HS-5 (cell line): ENCODE measurements at places on chromosomes 7 and 10.

GRCh38 chr7:155338632-155339320, 41.1 kb downstream of the INSIG1 start:
- DNase-seq, result no peak

DNA sequence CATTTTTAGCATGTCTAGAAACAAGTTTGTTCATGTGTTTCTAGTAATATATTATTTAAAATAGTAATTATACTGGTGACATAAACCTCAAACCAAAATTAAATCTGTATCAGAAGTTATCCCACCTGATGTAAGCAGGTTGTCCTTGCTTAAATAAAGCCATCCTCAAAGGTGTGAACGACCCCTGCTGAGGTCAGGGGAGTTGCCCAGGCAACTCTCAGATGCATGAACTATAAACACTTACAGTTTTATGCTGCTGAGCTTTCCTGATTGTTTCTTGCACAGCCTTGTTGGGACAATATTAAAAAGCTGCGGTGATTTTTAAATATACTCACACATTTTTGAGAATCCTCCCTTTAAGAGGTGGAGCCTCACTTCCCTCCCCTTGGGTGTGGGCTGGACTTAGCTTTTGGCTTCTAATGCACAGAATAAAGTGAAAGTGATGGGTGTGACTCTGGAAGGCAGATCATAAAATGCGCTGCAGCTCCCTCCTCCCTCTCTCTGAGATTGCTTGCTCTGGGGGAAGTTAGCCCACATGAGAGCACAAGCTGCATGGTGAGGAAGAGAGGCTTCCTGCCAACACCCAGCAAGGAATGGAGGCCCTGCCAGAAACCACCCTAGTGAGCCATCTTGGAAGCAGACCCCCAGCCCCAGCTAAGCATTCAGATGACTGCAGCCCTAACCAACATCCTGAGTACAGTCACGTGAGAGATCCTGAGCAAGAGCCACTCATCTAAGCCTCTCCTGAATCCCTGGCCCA, 152.7 kb downstream of the SKIDA1 start:
- peak; percentile 54 for DNase-seq

GRCh38 chr10:132697578-132698200, 88.3 kb downstream of the NKX6-2 start:
- DNase-seq, result no peak

- no peak for DNase-seq
Measured at GRCh38 chr7:33562996-33563395, 342.3 kb upstream of the BMPER start.

- DNase-seq, result no peak
Measured at GRCh38 chr10:122461729-122462532, 578 bp downstream of the HTRA1 start.

- peak; percentile 53 for DNase-seq
Measured at GRCh38 chr10:4519658-4520402, 306.2 kb upstream of the AKR1E2 start.

DNA sequence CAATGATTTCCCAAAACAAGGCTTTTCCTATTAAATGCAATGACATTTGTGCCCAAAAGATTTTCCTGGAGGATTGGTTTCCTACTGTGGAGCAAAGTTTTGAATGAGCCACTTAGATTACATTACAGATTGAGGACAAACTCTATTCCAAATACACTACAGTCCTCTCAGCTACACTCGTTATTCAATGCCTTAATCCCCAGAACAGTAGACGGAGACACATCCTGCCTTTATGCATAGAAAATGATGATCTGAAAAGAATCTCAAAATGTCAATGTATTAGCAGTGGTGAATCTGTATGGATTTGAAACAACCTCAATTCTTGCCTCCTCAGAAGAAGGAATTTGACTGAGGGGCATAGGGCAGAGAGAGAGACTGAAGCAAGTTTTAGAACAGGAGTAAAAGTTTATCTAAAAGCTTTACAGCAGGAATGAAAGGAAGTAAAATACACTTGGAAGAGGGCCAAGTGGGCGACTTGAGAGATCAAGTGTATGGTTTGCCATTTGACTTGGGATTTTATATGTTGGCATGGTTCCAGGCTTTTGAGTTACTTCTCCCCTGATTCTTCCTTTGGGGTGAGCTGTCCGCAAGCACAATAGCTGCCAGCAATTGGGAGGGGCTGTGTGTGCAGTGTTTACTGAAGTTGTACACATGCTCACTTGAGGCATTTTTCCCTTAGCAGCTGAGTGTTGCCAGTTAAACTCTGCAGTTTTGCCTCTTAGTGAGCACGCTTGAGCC, 891.9 kb upstream of the MBL2 start:
- no peak for DNase-seq
